Memory B cell (primary cell): ENCODE measurements at places on chromosomes 5 and 9.

DNA sequence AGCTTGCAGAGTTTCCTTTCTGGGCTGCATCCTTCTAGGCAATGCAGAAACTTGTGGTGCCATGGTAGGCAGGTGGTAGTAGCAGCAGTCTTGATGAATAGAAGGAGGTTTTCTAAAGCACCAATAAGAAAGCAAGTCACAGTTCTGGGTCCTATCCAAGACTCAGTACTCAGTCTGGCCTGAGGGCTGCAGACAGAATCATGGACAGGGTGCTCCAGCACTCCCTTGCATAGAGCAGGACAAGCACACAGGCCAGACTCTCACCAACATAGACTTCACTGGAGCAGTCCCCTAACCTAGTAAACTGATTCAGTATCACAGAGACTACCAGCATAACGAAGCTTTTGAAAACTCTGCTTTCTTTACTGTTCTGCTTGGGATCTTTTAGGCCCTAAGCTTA is 134.0 kb upstream of the RUSC2 start:
- no peak for DNase-seq

- no peak for DNase-seq
These were observed 10.3 kb downstream of the FXN start for GRCh38 chr9:69045821-69046220.

- DNase-seq = no peak
These were observed 91.8 kb upstream of the FER start for GRCh38 chr5:108655750-108656450.

GRCh38 chr5:77991084-77991483 is 214.9 kb upstream of the TBCA start:
- no peak for DNase-seq
